Neuronal stem cell (in vitro differentiated cells): ENCODE measurements at places on chromosomes 4 and X.

- peak; percentile 35 for DNase-seq
These were observed 90.7 kb downstream of the WFS1 start for GRCh38 chr4:6360385-6360784.

DNA sequence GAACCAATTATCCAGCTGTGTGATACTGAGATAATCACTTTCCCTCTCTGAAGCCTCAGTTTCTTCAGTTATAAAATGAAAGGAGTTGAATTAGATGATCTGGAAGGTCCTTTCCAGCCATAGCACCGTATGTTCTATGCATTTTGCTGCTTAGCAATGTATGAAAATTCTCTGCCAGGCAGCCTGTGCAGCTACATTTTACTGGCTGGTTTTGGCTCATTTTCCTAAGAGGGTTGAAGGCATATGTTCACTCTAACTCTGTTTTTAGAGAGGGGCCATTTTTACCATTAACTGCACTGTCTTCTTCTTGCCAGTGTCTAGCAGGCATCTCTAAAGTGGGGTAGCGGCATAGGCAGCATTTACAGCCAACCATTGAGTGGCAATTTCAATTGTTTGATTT is 26.1 kb downstream of the TRPC5 start:
- DNase-seq = no peak

- DNase-seq = no peak
These were observed 38.3 kb upstream of the NDP start for GRCh38 chrX:44011506-44011905.

DNA sequence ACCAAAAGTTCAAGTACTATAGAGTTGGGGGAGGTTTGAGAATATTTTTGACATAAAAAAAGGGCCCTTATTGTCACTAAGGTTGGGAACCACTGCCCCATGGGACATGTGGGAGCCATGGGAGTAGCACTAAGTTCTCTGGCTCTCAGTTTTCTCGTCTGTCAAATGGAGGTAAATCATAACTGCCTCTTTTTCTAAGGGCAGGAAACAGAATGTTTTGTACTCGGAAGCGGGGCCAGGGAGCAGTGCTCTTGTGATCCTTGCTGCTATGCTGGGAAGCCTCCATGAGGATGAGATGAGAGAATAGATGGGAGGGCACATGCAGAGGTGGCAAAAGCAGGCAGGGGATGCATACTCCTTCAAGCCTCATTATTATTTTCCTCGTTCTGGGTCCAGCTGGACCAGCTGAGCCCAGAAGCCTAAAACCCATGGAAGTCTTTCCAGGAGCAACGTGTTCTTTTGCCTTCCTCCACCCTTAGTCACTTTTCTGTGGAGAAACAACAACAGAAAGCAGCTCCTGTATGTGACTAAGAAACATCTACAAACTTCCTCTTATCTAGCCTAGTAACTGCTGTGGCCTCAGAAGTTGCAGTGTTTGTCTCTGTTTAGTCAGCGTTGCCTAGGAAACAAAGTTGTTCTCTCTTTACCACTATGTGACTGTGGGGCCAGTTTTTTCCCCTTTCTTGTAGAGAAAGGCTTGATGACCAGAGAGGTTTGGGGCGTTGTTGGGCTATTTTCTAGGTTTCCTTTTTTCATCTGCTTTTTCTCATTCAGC is 64.8 kb downstream of the TSC22D3 start:
- peak; percentile 36 for DNase-seq

- no peak for DNase-seq
These were observed 82.9 kb upstream of the EXOC1L start for GRCh38 chr4:55736605-55737183.
